Left ventricle myocardium inferior (tissue), 1 donor: ENCODE measurements at places on chromosomes 11 and 22. TPM values are rescaled to one million over a fixed set of nuclear protein-coding genes. Genes with fewer than 3 reads are reported as not detected.

GRCh38 chr11:94705419-94705818 lies 62.7 kb upstream of the AMOTL1 start:
- no peaks in the 10 kb centered on the region for H3K36me3 ChIP-seq
- H3K4me1 ChIP-seq: no peaks in the 10 kb centered on the region
- DNase-seq: no peak

DNA sequence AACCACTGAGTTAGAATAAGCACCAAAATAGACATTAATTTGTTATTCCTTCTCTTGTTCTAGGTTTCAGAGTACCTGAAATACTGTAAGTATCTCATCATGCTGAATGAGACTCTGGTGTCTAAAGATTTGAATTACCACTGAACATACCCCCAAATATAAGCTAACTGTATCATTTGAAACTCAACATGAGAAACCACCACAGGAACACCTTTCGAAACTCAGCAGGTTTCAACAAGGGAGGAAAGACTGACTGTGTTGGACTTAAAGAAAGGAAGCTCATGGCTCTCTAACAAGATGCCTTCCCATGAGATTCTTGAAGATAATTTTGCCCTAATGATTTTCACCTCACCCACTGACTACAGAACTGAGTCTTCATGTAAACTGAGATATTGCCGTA lies 37.0 kb downstream of the PRCP start:
- no peak overlapping the region for H3K4me3 ChIP-seq
- no peaks in the 10 kb centered on the region for H3K36me3 ChIP-seq
- H3K27ac ChIP-seq: no peak overlapping the region
- no peaks in the 10 kb centered on the region for H3K27me3 ChIP-seq

- no peaks in the 10 kb centered on the region for H3K4me1 ChIP-seq
- H3K4me3 ChIP-seq: no peak overlapping the region
- H3K36me3 ChIP-seq: no peaks in the 10 kb centered on the region
- DNase-seq: peak; percentile 77
- H3K27ac ChIP-seq: no peak overlapping the region
Observed at GRCh38 chr11:75214411-75214821, 26.2 kb upstream of the TPBGL start.

DNA sequence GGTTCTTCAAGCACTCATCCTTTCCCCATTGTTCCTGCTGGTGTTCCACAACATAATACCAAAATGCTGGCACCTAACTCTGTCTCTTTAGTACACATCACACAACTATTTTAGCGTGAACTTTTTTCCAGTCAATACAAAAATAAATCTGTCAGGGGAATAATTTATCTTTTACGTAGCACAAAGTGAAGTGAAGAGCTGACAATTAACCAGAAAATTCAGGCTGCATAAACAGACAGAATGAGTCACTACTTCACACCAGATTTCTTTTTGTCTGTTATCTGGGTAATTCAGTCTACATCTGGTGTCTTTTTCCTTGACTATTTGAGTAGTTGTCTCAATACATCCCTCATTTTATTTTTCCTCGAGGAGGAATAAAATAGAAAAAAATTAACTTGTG lies 7.9 kb upstream of the ETS1 start:
- peaks cover 7% of the 10 kb centered on the region for H3K4me1 ChIP-seq
- no peaks in the 10 kb centered on the region for H3K36me3 ChIP-seq
- H3K27me3 ChIP-seq: no peaks in the 10 kb centered on the region

- no peak for DNase-seq
- no peaks in the 10 kb centered on the region for H3K27me3 ChIP-seq
- H3K36me3 ChIP-seq: no peaks in the 10 kb centered on the region
- no peaks in the 10 kb centered on the region for H3K4me1 ChIP-seq
Observed at GRCh38 chr11:108958368-108959104, 293.7 kb downstream of the DDX10 start.

GRCh38 chr11:22666688-22667439 lies 453 bp downstream of the GAS2 start:
- H3K27me3 ChIP-seq: peaks cover 10% of the 10 kb centered on the region
- peak overlapping the region; percentile 89 for H3K27ac ChIP-seq
- H3K4me3 ChIP-seq: peak overlapping the region; percentile 69

DNA sequence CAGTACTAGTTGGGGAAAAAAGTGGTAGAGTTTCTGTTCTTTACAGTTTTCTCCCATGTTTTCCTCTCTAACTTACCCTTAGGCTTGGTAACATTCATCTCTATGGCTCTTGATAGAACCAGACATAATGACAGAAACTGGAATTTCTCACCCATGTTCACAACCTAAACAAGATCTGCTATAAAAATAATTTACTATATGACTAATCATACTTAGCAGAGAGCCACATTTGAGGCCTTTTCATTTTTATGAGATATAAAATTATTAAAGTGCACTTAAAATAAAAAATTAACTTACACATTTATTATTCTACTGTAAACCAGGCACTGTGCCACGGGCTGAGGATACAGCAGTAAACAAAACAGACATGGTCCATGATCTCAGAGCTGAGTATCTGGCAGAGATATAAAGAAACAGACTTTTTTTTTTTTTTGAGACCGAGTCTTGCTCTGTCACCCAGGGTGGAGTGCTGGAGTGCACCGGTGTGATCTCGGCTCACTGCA lies 98.1 kb downstream of the GAB2 start:
- peaks cover 46% of the 10 kb centered on the region for H3K4me1 ChIP-seq
- no peak overlapping the region for H3K27ac ChIP-seq
- H3K27me3 ChIP-seq: no peaks in the 10 kb centered on the region
- no peak overlapping the region for H3K4me3 ChIP-seq
- DNase-seq: no peak

- no peak overlapping the region for H3K27ac ChIP-seq
- no peak for DNase-seq
- no peaks in the 10 kb centered on the region for H3K27me3 ChIP-seq
- peaks cover 28% of the 10 kb centered on the region for H3K4me1 ChIP-seq
Observed at GRCh38 chr11:14424096-14424495, 65.1 kb upstream of the RRAS2 start.

GRCh38 chr11:44096360-44097185 lies 1.1 kb downstream of the EXT2 start:
- peaks cover 45% of the 10 kb centered on the region for H3K4me1 ChIP-seq
- no peaks in the 10 kb centered on the region for H3K27me3 ChIP-seq
- DNase-seq: no peak
- H3K4me3 ChIP-seq: peak overlapping the region; percentile 92

- peaks cover 46% of the 10 kb centered on the region for H3K4me1 ChIP-seq
- no peak for DNase-seq
- peaks cover 3% of the 10 kb centered on the region for H3K36me3 ChIP-seq
- H3K27me3 ChIP-seq: peaks cover 83% of the 10 kb centered on the region
- no peak overlapping the region for H3K4me3 ChIP-seq
Observed at GRCh38 chr22:41912338-41913039, 2.4 kb downstream of the SHISA8 start.

- H3K4me3 ChIP-seq: no peak within 1 kb of the TSS
- no peaks in the 10 kb centered on the region for H3K4me1 ChIP-seq
- H3K27me3 ChIP-seq: peaks cover 23% of the 10 kb centered on the region
- no peak within 1 kb of the TSS for H3K27ac ChIP-seq
Observed at GRCh38 chr11:33891714-33892327, at the start of gene LMO2. Gene LMO2 (minus strand): TSS chr11:33892076. CDS start chr11:33869716, 22,360 bp downstream.

DNA sequence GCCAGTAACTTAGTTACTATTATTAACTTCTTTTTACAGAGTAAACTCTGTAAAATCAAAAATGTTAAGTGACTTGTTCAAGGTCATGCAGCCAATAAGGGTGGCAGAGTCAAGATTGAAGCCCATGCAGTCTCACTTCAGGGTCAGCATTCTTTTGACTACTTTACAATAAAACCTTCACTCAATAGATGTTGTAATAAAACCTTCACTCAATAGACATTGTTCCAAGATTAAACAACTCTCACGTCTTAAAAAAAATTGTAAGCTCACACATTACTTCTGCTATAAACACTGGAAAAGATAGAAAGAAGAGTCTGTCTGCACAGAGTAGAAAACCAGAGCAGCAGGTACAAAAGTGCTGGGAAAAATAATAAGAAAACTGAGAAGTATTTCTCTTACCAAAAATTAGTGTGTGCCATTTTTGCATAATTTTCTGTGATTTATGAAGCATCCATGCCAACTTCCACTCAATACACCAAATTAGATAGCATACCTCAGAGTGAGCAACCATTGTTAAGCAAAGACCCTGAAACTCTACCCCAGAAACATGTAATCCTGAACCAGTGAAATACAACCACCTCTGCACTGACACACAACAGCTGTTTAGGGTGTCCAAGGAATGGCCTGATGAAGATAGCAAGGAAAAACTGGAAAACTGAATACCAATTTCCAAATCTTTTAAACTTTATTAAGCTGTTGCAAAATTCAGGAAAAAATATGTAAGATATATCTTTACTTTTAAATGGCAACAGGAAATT lies 4.9 kb upstream of the SOX6 start:
- peaks cover 56% of the 10 kb centered on the region for H3K4me1 ChIP-seq
- H3K4me3 ChIP-seq: no peak overlapping the region
- no peaks in the 10 kb centered on the region for H3K27me3 ChIP-seq
- DNase-seq: no peak

- DNase-seq: peak; percentile 89
- H3K4me3 ChIP-seq: peak overlapping the region; percentile 29
- peak overlapping the region; percentile 90 for H3K27ac ChIP-seq
- H3K4me1 ChIP-seq: peaks cover 59% of the 10 kb centered on the region
- peaks cover 38% of the 10 kb centered on the region for H3K36me3 ChIP-seq
Observed at GRCh38 chr11:1559111-1559951, 12.7 kb downstream of the DUSP8 start.

DNA sequence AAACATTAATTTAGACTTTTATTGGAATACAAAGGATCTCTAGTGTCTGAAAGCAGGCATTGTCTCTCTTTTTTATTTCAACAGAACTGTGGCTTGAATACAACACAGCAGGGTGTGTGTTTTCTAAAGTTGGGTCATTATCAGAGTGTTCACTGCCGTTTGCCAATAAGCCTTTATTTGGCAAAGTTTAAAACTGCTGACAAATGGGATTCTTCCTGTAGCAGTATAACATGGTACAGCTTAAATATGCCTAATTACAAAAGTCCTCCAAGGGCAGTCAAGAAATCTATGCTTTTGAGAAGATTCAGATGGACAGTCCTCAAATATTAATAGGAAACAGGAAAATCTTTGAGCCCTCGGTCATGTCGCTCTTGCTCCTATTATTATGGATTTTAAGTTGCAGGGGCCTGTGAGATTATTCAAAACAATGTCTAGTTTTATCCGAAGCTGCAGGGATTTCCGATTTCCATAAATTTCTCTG lies 199.9 kb downstream of the MAML2 start:
- H3K4me3 ChIP-seq: peak overlapping the region; percentile 3
- no peaks in the 10 kb centered on the region for H3K36me3 ChIP-seq
- H3K27me3 ChIP-seq: no peaks in the 10 kb centered on the region
- H3K27ac ChIP-seq: peak overlapping the region; percentile 60
- no peak for DNase-seq
- peaks cover 32% of the 10 kb centered on the region for H3K4me1 ChIP-seq

- no peak overlapping the region for H3K4me3 ChIP-seq
- H3K27ac ChIP-seq: no peak overlapping the region
- H3K36me3 ChIP-seq: no peaks in the 10 kb centered on the region
- peaks cover 11% of the 10 kb centered on the region for H3K27me3 ChIP-seq
- H3K4me1 ChIP-seq: peaks cover 6% of the 10 kb centered on the region
Observed at GRCh38 chr11:64586366-64586765, 4.7 kb upstream of the SLC22A12 start.

- no peak overlapping the region for H3K4me3 ChIP-seq
- no peaks in the 10 kb centered on the region for H3K27me3 ChIP-seq
- H3K36me3 ChIP-seq: no peaks in the 10 kb centered on the region
- DNase-seq: no peak
Observed at GRCh38 chr11:36534276-36534840, 24.3 kb upstream of the TRAF6 start.

GRCh38 chr11:55806248-55806647 lies 4.9 kb upstream of the OR5L1 start:
- H3K27ac ChIP-seq: no peak overlapping the region
- no peaks in the 10 kb centered on the region for H3K27me3 ChIP-seq
- H3K4me1 ChIP-seq: no peaks in the 10 kb centered on the region
- no peak for DNase-seq
- no peaks in the 10 kb centered on the region for H3K36me3 ChIP-seq

DNA sequence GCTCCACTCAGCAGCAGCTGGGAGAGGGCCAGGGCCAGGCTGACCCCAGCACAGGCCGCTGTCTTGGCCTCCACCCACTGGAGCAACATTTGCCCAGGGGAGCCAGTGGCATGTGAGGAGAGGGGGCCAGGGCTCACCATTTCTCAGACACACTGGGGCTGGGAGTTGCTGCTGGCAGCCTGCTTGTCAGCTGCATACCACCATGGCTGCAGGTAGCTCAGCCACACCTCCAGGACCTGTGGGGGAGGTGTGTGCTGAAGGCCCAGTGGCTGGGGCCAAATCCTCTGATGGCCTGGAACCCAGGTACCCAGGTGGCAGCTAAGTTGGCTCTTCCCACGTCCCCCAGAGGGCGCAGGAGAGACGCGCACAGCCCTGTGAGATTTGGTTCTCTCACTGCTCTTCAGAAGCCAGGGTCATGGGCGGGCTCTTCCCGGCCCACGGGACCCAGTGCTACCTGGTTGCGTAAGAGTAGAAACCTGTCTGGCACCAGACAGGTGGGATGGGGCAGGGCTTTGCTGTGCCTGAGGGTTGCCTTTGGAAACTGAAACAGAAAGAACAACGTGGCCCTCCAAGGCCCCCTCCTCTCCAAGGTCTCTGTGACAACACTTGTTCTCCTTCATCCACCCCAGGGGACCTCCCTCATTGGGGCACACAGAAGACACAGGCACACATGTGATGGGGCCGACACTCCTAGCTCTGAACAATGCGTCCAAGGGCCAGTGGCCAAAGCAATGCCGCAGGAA lies 98.8 kb downstream of the MED15 start:
- no peak overlapping the region for H3K4me3 ChIP-seq
- no peak for DNase-seq
- peaks cover 27% of the 10 kb centered on the region for H3K27me3 ChIP-seq
- no peaks in the 10 kb centered on the region for H3K4me1 ChIP-seq
- no peak overlapping the region for H3K27ac ChIP-seq

GRCh38 chr22:20951932-20952380 lies 15.1 kb upstream of the AIFM3 start:
- peaks cover 20% of the 10 kb centered on the region for H3K4me1 ChIP-seq
- peaks cover 45% of the 10 kb centered on the region for H3K36me3 ChIP-seq
- DNase-seq: no peak

OR52A1 gene
- total RNA-seq: not detected

OR51G2 gene
- total RNA-seq: not detected

RASL10A gene
- total RNA-seq: 1.4 TPM
